ENCODE measurements at places on chromosomes 2 and 18. TPM values are rescaled to one million over a fixed set of nuclear protein-coding genes. Genes with fewer than 3 reads are reported as not detected.

IL1R2 gene
- polyA plus RNA-seq: 1.2 TPM

CENPA gene
- polyA plus RNA-seq: 12.1 TPM

NDUFS1 gene
- polyA plus RNA-seq: 49.8 TPM

G6PC2 gene
- polyA plus RNA-seq: not detected

AKAIN1 gene
- not detected for polyA plus RNA-seq

UGT1A1 gene
- not detected for polyA plus RNA-seq

KIF5C gene
- polyA plus RNA-seq: 0.19 TPM

CAD gene
- polyA plus RNA-seq: 19.2 TPM

IL36B gene
- not detected for polyA plus RNA-seq

NRP2 gene
- polyA plus RNA-seq: 6.9 TPM

NETO1 gene
- polyA plus RNA-seq: not detected

CTAGE1 gene
- polyA plus RNA-seq: 0.06 TPM

RND3 gene
- polyA plus RNA-seq: 199 TPM

All from GM23248 (cell line).